ENCODE measurements at places on chromosomes 1 and 21.

- no peak overlapping the region for H3K27ac ChIP-seq
- H3K4me3 ChIP-seq = no peak overlapping the region
- no peaks in the 10 kb centered on the region for H3K36me3 ChIP-seq
Observed at GRCh38 chr1:239706245-239706892, 320.0 kb downstream of the CHRM3 start.

- H3K27ac ChIP-seq = peak overlapping the region; percentile 94
- DNase-seq = no peak
- no peaks in the 10 kb centered on the region for H3K27me3 ChIP-seq
- H3K4me1 ChIP-seq = peaks cover 55% of the 10 kb centered on the region
Observed at GRCh38 chr1:205670611-205671430, 9.5 kb downstream of the SLC45A3 start.

- DNase-seq = no peak
- no peak overlapping the region for H3K4me3 ChIP-seq
- H3K27me3 ChIP-seq = no peaks in the 10 kb centered on the region
- peaks cover 3% of the 10 kb centered on the region for H3K4me1 ChIP-seq
Observed at GRCh38 chr1:25912076-25912831, 6.0 kb upstream of the STMN1 start.

DNA sequence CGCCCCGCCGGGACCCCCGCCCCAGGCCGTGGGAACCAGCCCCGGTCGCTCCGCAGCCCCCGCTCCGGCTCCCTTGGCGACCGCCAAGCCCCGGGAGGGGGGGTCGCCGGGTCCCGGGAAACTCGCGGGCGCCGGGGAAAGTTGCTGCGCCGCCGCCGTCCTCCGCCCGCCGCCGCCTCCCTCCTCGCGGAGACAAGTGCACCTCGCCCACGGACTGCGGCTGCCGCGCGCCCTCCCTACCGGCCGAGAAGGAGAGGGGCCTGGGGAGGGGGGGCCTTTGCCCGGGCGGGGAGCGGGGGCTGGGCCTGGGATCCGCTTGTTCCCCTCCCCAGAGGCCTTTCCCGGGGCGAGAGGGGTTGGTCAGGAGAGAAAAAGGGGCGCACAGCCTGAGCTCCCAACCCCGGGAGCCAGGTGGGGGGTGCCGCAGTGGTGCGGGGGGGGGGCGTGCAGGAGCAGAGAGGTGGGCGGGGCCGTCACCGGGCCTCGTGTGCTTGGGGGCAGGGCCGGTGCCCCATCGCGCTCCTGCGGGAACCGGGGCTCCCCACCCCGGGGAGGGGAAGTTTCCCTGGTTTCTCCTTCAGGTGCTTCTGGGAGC, 592 bp downstream of the AGRN start:
- no peaks in the 10 kb centered on the region for H3K36me3 ChIP-seq
- DNase-seq = no peak
- peaks cover 12% of the 10 kb centered on the region for H3K4me1 ChIP-seq
- peak overlapping the region; percentile 54 for H3K4me3 ChIP-seq
- no peak overlapping the region for H3K27ac ChIP-seq

GRCh38 chr1:90558126-90558525, 159.0 kb downstream of the BARHL2 start:
- no peak for DNase-seq
- no peaks in the 10 kb centered on the region for H3K36me3 ChIP-seq
- no peak overlapping the region for H3K4me3 ChIP-seq
- no peak overlapping the region for H3K27ac ChIP-seq
- H3K27me3 ChIP-seq = peaks cover 2% of the 10 kb centered on the region
- no peaks in the 10 kb centered on the region for H3K4me1 ChIP-seq
